T-cell (primary cell): ENCODE measurements at places on chromosomes 5 and 9. TPM values are rescaled to one million over a fixed set of nuclear protein-coding genes. Genes with fewer than 3 reads are reported as not detected.

DNA sequence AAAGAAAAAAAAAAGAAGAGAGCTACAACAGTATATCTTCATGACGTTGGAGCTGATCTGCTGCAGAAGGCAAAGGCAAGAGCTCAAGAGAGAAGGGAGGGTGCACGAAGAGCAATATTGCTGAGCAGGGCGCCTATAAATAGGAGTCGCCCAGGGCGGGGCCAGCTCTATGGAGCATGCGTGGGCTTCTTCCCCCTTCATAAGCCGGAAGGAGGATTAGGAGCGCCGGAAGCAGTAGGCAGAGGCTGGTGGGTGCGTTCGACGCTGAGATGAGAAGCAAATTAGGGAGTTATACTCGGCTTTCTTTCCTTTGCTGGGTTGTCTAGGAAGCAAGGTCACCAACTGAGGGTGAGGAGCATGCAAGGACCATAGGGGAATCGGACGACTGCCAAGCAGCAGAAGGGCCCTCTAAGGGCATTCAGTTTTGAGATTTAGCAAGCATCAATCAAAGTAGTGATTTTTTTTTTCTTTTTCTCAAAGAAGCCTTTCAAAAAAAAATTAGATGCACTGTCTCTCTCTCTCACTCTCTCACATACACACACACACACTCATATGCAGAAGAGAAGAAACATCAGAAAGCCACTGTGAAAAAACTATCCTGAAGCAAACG, 496.7 kb downstream of the ENC1 start:
- no peak for DNase-seq

DPYSL3 gene
- total RNA-seq, result 0.30 TPM

DNA sequence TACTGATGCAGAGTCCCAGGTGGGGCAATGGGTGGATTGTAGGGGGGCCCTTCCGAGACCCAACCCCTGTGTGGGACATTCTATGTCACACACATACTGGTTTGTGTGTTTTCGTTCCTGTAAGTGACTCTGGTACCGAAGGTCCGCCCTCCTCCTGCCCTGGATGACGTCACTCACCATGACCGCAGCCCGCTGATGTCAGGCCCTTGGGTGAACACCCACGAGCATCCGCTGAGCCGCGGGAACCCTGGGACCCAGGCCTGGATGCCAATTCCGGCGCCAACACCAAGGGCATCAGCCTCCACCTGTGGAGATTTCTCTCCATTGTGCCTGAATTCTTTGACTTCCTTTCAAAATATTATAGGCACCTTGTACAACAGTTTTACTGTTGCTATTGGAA, 184.3 kb downstream of the MTRR start:
- DNase-seq, result no peak

NELFB gene
- 62.2 TPM for total RNA-seq

SLCO6A1 gene
- not detected for total RNA-seq

GRCh38 chr5:179816796-179817469, 3.8 kb upstream of the SQSTM1 start:
- DNase-seq, result no peak

DNA sequence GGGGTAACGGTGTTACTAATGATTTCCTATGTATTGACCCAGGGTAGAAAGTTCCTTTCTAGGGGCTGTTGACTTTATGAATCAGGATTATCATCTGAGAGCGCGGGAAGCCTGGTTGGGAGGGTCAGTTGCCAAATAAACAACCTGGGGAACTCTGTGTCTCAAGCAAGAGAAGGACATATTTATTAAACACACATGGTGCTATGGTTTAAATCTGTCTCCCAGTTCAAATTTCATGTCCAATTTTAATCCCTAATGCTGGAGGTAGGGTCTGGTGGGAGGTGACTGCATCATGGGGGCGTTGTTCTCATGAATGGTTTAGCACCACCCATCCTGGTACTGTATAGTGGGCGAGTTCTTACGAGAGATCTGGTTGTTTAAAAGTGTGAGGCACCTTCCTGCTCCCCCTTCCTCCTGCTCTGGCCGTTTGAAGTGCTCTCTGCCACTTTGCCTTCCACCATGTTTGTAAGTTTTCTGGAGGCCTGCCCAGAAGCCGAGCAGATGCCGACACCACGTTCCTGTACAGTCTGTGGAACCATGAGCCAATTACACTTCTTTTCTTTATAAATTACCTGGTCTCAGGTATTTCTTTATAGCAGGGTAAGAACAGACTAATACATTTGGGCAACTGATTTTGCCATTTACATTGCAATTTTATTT, 19.7 kb upstream of the GAS1 start:
- no peak for DNase-seq

CLK4 gene
- total RNA-seq, result 86.5 TPM

GRCh38 chr9:12640016-12640587, 53.1 kb upstream of the TYRP1 start:
- DNase-seq, result no peak

DNA sequence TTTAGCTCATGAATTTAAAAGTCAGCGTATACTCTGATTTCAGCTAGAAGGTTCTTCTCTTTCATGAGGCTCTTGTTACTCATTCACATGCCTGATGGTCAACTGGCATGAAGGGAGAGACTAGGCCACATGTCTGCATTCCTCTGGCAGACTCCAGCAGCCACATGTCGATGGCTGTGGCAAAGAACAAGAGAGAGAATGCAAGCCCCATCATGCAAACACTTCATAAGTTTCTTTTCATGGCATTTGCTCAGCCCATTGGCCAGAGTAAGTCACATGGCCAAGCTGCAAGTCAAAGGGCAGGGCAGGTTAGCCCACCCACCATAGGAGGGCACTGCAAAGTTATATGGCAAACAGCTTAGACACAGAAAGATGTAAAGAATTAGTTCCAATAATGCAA, 5.4 kb downstream of the KCNV2 start:
- DNase-seq, result no peak

DNA sequence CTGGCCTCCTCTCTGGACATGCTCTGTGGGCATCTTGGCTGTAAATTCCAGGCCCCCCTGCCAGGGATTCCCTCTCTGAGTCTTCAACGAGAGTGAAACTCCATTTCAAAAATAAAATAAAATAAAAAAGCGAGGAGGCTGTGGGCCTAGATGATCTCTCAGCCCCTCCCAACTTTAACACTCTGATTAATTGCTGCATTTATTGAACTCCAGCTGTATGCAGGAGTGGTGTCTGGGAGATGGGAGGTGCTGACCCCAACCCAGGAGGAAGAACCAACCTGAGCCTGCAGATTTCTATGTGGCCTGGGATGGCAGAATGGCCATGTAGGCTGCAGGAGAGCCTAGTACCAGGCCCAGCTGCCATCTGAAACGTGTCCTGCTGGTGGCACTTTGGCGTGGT, 154.5 kb upstream of the IER5L start:
- DNase-seq, result no peak

GRCh38 chr5:69170495-69170894, 3.5 kb downstream of the CCNB1 start:
- no peak for DNase-seq

NEURL1B gene
- 0.64 TPM for total RNA-seq

DNA sequence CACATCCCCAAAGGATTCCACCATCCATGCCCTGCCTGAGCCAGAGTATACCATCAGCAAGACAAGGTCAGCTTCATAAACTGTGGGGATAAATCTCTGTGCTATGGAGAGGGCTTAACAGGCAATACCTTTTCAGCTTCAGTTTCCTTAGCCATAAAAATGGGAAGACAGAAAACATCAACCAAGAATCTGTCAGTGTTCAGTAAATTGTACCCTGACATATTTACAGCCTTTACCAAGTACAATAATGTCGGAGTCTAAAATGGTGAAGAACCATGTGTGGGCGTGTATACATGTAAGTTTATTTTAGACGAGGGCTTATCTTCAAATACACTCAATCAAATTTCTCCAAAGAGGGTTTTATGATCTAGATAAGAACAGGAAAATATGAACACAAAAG, 94.7 kb downstream of the ELAVL2 start:
- no peak for DNase-seq

DNA sequence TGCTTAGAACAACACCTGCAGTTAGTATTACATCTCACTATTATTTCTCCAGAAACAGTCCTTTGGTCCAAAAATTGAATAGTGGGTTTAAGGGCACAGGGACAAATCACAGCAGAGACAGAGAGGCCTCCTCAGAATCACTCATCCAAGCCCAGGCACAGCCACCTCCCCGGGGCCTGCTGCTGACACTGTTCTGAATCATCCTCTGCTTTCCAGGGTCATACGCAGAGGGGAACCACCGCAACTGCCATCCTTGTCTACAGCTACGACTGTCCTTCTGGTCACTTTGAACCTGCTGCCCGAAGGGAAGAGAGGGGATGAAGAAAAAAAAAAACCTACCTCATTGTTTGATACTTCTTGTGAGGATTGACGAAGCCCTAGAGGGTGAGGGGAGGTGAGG, 35.3 kb upstream of the MAN2A1 start:
- no peak for DNase-seq

DNA sequence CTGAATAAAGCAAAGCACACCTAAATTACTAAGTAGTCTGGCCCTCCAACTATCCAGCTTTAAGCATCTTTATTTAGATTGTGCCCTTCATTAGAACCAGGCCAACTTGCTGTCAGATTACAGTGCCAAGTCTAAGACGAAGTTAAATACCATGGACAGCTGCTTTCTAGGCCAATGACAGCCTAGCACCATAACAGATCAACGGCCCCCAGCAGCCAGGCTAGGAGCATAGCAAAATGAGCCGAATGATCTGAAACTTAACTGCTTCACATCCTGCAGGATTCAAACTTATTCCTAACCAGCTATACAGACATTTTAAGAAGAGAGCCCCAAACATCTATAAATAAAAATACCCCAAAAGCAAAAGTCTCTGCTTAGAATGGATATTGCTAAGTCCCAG, 6.8 kb downstream of the SLC24A2 start:
- no peak for DNase-seq

DNA sequence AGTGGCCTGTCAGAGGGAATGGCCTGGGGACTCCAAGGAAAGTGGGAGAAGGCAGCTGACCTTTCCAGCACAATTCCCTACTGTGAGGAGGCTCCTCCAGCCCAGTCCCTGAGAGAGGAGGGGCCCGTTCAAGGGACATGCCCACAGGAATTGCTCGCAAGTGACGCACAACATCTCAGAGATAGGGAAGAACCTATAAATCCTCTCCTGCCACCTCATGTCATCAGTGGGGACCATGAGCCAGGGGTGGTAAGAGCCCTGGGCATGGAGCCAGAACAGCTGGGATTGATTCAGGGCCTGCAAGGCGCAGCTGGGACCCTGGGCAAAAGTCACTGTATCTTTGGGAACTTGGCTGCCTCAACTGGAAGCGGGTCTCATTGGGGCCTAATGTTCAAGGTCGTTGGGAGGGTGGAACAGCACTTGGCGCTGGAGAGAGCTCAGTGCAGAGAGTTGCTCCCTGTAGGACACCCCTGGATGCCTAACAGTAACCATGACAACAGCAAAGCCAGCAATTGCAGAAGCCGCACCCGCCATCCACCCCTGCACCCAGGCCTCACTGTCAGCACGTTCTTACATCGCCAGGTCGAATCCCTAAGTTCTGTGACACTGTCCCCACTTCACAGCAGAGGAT, 41.3 kb upstream of the ORM1 start:
- no peak for DNase-seq

PCDHA6 gene
- total RNA-seq, result not detected

PRUNE2 gene
- total RNA-seq, result 0.45 TPM

DNA sequence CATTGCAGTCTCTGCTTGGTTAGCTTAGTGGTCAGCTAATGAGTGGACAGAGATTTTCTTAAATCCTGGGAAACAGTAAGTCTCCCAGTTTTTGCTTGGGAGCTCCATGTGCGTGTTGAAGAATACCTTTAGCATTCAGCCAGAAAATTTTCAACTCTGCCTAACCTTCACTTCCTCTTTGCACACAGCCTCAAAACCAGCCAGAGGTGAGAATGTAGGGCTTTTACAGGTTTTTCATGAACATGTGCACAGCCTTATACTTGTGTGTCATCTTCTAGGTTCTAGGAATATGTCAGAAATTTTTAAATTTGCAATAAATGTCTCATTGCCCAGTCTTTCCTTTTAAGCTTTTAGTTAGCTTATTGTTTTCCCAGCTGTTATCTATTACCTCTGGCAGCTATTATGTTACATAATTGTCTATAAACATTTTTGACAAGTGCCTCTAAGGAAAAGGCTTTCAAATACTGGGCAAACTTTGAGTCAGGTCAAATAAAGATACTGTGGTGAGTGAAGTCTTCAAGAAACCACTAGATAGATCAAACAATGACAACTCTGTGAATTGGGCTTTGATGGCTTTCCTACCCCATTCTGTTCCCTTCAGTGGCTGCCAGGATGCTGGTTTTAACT, 12.7 kb downstream of the ADGRV1 start:
- no peak for DNase-seq

S100Z gene
- total RNA-seq, result 1.1 TPM

DNA sequence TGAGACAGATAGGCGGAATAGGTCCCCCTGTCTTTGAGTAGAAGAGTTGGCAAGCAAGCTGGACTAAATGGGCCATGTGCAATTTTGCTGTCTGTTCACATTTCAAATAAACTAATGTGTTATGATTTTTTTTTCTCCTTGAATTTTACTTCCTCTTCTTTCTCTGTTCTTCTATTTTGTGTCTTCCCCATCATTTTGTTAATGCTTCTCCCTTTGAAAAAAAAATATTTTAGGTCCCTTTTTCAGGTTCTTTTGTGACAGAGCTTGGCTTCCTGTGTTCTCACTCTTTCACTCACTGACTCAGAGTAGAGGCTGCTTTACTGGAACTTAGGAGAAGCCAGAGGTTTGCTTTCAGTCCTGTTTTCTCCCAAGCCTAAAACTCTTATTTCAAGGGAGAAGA, 48.1 kb downstream of the PTCD2 start:
- DNase-seq, result no peak

ABCA2 gene
- total RNA-seq, result 138 TPM

DNA sequence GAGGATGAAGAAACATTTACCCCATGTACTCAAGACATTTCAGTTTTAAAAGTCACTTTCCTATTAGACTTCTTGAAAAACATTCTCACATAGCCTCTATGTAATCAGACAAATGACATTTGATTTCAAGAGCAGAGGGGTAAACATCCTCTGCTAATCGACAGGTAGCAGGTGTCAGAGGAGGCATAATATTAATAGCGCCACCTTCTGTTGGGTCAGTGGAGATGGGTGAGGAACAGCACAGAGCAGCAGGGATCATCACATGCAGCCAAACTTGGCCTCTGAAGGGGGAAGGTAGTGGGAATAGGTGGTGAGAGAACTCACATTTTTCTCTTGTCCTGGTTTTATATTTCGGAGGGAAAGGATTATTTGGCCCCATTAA, 3.3 kb upstream of the LSM11 start:
- DNase-seq, result peak; percentile 13

PCDHB7 gene
- not detected for total RNA-seq

- DNase-seq, result no peak
Measured at GRCh38 chr5:43432486-43433375, 20.5 kb upstream of the CCL28 start.

GRCh38 chr5:107032629-107033028, 638.1 kb downstream of the EFNA5 start:
- DNase-seq, result no peak
